ENCODE measurements at places on chromosomes 12 and 14. TPM values are rescaled to one million over a fixed set of nuclear protein-coding genes. Genes with fewer than 3 reads are reported as not detected.
A peak's percentile ranks its signal among the peaks of the same experiment; 100 is the strongest.

- DNase-seq: no peak
Observed at GRCh38 chr12:104662203-104662602, 205.5 kb downstream of the CHST11 start.

The TMTC1 gene
- 25.3 TPM for total RNA-seq

DNA sequence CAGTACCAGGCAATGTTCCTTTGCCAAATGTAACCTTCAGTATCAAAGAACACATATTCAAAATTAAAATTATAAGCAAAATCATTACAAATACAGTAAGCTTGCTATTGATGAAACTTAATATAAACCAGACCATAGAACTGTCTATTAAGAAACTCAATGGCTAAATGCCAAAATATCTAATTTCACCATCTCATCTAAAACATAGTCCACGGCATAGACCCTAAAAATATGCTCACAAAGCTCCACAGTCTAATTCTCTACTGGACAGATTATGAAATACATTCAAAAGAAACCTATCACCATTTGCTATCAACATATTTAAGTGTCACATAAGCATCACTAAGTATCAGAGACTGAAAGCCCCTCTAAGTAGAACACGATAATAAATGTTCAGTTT is 25.2 kb downstream of the DUSP16 start:
- DNase-seq: no peak

DNA sequence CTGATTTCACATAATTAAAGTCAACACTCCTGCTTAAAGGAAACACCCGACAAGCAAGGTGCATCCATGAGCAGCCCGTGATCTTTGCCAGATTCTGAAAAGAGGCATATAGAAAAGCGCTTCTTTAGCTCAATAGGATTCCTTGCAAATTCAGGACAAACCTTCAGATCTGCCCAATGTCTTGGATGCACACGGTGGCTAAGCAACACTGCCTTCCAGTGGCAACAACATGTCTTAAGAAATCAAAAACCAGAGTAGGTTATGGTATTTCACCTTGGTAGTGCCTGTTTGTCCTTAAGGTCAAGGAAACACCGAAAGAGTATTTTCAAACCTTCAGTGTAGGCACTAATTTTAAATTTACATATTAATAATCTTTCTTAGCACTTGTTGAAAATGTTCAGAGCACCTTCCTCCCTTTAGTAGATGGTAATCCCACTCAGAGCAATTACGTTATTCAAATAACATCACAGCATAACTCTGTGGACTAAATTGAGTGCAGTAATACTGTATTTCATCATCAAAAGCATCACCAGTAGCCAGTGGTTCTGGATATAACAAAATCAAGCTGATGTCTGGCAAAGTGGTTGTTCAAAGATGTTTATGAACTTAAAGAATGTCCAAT is 58.0 kb upstream of the CDKN3 start:
- DNase-seq: peak; percentile 63

DNA sequence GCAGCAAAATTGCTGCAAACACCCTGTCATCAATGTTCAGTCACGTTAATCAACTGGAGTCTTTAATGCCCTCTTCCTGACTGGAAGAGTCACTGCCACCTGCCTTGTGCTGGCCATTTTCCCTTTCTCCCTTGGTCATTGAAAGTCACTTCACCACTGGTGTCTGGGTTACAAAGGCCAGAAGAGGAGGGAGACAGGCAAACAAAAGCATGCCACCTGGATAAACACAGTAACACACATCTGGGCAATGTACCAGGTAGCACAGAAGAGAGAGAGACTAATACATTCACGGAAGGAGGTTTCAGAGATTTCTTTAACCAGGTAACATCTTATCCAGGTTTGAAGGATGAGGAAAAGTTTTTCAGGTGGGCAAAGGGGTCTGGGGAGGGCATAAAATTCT is 32.7 kb downstream of the GPHB5 start:
- no peak for DNase-seq

- no peak for DNase-seq
Observed at GRCh38 chr12:90368081-90368480, 586.9 kb downstream of the CCER1 start.

The RGS6 gene
- not detected for total RNA-seq

DNA sequence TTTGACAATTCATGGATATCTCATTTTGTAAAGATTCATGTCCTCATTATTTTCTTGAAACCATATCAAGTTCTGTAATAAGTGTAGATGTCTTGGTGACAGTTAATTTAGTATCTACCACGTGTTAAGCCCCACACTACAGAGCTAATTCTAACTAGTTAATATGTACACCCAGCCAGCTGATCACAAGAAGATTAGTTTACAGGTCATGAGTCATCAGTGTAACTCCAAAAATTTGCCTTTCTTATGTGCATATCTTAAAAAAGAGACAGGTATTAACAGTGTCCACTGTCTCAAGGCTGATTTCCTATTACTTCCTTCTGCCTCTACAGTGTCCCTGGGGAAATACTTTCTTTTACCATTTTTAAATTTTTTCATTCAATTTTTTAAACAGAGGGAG is 13.3 kb upstream of the YBX3 start:
- peak; percentile 29 for DNase-seq

DNA sequence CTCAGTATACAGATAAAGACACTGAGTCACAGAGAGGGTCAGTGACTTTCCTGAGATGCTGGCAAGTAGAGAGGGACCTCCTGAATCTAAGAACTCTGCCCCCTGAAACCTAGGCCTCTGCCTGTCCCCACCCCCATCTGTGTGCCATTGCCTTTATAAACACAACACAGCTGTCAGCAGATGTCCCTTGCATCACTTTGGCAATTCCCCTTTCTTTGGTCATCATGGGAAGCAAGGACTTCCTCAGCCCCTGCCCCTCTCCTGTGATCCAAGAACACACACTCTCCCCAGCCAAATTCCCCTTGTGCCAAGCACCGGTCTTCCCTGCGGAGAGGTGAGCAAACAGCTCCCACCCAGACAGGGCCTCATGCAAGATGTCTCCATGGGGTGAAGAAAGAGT is 8.3 kb downstream of the TSPAN11 start:
- no peak for DNase-seq
